Thymus (tissue), 14 donors: ENCODE measurements at places on chromosomes 2 and 18. TPM values are rescaled to one million over a fixed set of nuclear protein-coding genes. Genes with fewer than 3 reads are reported as not detected.

DNA sequence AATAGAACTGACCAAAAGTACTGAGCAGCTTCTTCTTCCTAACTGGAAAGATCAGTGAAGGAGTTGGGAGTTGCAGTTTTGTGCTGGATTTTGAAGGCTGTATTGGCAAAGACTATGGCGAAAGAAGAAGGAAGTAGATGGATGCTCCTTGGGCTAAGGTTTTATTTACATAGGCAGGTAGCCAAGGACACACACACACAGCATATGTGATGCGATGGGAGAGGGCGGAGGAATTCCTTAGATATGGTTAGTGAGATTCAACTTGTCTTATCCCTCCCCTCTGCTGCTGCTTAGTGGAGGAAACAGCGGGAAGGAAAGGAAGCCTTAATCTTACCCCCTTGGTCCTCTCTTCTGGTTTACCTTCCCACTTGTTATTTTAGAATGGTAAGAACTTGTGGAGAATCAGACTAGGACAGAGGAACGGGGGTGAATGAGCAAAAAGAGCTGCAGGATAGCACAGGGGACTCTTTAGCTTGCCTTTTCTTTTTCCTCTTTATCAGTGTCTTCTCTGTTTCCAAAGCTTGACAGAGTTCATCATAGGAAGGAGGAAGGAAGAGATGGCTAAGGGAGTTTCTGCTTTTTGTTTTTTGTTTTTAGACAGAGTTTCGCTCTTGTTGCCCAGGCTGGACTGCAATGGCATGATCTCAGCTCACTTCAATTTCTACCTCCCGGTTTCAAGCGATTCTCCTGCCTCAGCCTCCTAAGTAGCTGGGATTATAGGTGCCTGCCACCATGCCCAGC lies 87.9 kb downstream of the OSBPL6 start:
- DNase-seq = no peak

DNA sequence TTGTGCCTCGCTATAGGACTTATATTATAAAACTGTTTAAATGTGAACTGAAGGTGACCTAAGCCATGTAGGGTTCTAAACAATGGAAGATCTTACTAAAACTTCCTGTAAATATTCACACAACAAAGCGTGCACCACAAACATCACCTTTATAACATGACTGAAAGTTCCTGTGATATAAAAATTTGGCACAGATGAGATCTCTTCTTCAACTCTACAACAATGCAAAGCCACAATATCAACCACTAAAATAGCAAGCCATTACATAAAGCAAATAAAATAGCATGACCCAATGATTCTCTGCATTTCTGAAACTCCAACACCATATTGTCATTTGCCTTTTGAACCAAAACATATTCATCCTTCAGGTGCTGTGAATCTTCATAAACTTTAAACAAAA lies 3.5 kb downstream of the YES1 start:
- DNase-seq = no peak

DNA sequence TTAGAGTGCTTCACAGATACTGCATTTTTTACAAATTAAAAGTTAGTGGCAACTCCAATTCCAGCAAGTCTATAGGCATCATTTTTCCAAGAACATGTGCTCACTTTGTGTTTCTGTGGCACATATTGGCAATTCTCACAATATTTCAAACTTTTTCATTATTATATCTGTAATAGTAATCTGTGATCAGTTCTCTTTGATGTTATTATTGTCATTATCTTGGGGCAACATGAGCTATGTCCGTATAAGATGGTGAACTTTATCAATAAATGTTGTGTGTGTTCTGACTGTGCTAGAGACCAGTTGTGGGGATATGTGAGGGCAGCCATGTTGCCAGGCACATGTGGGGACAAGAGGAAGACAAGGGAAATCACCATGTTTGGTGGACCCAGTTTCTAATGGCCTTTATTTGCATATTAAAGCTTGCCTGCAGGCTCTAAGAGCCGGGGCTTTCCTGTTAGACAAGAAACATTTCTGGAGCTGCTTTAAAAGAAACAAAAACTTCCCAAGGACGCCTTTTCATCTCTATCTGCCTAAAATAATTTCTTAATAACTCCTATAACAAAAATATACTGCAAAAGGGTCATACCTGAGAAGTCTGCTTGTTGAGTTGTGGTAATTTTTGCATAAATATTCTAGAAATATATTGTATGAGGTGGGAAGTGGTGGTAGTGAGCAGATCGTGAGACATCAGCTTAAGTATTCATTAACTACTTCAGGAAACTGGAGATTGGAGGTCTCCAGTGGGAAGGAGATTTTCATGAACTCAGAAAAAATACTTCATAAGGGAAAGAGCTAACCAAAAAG lies 37.2 kb downstream of the KYNU start:
- no peak for DNase-seq

DNA sequence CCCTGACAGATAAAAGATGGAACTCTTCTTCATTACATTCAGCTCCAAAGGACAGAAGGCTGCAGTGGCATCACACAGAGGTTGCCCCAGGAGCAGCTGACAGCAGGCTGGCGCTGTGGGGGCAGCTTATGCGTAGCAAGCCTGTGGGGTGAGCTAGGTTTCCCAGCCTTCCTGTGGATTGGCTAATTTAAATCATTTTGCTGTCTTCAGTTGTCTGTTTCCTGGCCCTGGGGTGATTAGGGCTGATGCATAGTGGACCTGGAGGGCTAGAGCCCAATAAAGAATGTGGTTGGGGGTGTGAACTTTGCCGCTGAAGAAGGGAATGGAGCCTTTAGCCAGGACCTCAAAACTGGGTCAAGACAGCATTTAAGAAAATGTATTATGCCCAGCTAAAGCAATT lies 1038.0 kb downstream of the SOCS6 start:
- DNase-seq = no peak

DNA sequence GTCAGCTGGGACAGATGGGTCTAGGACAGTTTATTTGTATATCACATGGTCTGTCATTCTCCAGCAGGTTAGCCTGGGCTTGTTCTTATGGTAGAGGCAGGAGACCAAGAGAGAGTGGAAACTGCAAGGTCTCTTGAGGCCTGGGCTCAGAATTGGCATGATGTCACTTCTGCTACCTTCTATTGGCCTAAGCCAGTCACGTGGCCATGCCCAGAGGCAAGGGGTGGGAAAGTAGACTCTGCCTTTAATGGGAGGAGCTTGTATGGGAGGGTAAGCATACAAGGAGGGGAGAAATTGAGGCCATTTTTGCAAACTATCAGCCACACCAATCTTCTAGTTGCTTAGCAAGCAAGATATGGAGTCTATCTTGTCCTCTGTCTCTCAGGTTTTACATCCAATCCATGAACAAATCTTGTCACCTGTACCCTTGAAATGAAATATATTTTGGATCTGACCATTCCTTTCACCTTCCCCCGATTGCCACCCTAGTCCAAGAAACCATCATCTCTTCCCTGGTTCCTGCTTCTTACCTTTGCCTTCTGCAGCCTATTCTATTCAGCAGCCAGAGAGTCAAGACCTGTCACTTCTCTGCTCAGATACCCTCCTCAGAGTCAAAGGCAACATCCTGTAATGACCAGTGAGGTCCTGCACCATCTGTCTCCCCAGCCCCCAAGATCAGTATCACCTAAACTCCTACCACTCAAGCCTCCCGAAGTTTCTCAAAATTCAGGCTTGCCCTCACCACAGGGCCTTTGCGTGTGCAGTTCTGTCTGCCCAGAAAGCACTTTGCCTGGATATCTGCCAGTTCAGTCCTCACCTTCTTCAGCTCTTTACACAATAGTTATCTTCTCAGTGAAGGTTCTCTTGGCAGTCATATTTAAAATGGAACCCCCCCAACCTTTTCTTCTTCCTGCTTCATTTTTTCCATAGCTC lies 240.0 kb downstream of the LOXHD1 start:
- DNase-seq = no peak

DNA sequence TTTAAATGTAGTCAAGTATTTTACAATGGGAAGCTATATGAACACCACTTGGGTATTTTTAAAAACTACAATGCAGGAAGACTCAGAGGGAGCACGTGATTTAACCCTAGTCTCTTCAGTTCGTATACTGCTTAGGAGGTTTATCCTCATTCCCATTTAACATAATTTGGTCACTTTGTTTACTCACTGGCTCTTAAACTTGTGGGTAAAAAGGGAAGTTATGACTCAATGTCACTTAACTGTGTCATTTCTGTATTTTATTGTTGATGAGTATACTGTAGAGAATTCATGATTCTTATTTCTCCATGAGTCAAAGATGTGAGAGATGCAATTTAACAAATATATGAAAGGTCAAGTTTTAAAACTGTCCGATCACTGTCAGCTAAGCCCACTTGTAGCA lies 48.2 kb downstream of the SLC66A3 start:
- no peak for DNase-seq

DNA sequence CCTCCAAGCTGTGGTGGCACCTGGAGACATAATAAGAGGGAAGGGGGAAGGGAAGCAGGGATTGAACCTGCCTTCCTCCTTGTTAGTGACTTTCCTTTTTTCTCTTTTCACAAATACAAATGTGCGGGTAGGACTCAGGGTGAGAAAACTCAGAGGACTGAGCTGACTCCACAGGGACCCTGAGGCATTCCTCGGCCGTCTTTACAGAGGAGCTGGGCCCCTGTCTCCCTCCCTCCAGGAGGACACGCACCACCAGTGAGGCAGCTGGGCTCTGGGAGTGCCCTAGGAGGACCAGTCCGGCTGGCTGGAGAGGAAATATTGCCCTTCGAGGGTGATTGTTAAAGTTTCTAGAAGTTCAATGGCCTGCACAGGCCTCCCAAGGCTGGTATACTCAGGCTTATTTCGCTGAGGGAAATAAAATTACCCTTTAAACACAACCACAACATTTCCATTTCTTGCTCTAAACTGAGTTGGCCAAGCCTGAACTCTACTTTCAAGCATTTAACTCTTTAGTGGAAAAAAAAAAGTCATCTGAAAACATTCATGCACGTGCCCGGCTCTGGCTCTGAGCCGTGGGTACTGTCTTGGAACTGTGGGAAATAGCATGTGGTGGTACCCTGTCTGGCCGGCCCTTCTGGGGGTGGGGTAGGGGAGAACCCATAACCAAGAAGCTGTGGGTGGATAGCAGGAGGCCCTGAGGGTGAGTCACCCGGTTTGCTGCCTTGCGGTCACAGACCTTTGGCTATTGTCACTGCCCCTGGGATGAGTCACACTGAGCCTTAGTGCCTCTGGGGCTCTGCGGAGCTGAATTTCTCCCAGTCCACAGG lies 116.0 kb downstream of the COPS8 start:
- DNase-seq = no peak

GRCh38 chr2:29417630-29418029 lies 302.4 kb downstream of the CLIP4 start:
- DNase-seq = no peak

DNA sequence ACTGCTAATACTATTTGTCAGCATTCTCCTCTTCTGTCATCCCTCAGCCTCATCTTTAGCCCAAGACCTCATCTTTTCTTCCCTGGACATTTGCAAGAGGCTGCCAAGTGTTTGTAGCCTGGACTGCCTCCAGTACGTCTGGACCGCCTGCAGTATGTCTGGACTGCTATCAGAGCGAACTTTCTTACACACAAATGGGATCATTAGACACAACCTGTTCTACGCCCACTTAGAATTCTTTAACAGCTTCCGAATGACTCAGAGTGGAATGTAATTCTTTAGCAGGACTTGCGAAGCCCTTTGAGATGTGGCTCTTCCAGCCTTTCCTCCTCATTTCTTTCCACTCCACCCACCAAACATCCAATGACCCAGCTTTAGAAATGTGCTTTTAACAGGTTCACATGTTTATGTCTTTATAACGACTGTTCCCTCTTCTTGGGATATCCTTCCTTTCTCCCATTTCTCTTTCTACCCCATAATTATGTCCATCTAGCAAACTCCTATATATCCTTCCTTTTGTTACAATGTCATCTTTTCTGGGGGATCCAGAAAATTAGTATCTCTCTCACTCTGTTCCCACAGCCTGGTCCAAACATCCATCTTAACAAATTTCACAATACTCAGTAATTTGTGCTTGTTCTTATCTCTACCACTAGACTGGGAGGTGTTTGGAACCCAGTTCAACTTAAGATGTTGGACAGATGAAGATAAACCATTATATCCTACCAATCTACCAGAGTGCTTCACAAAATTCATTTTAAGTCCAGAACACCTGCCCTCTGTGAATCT lies 171.3 kb upstream of the PGAP1 start:
- no peak for DNase-seq

DNA sequence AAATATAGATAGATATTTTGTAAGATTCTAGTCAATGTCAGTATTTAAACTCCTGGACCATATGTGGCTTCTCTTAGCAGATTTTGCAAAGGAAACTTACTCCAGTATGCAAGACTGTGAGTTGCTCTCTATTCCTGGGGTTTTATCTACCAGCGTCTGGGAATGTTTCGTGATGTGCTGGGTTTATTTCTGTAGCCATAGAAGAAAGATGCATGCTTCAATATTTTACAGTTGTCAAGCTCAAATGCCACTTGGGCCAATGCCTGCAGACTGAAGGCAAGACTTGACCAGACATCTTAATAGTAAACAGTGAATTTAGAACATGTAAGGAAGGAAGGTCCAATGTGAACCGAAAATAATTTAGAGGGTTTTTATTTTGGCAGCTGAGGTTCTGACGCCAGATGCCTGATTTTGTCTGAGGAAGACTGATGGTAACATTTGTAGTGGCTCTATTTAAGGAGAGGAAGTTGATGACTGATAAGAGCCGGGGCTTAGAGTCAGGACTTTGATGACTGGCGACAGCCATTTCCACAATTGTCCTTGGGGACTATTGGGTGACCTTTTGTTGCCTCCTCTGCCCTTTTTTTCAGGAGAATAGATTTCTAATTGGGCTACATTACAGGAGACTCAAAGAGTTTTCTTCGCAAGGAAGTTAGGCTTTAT lies 154.3 kb downstream of the RAPGEF4 start:
- no peak for DNase-seq

DNA sequence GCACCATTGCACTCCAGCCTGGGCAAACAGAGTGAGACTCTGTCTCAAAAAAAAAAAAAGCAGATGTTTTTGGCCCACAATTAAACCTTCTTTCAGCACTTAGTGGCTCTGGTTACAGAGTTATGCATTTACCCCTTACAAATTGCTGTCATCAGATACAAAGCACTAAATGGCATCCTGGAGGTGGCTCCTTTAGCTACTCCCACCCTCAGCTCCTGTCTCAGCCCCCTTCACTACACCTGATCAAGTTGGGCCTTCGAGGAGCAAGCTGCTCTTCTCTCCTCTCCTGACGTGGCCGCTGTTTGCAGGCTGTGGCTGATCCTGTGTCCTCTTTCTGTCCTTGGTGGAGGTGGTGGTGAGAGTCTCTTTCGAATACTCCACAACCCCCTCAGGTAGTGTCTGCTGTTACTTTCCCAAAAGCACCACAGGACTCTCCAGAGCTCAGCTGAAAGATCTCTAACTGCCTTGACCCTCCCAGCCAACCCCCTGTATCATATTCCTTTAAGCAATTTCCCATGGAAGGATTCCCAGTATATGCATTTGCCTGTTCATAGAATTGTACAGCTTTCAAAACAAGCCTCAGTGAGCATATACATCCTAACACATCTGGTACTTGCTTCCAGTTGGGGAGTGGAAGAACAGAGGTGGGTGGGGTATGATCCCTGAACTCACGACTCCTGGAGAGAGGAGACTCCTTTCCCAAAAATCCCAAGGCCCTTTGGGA lies 285.9 kb downstream of the CLIP4 start:
- no peak for DNase-seq

The GLS gene
- polyA plus RNA-seq = 70.8 TPM

The BCL11A gene
- 33.6 TPM for polyA plus RNA-seq

The PARD3B gene
- polyA plus RNA-seq = 1.0 TPM

The EML4 gene
- 23.5 TPM for polyA plus RNA-seq

The ZNF521 gene
- polyA plus RNA-seq = 3.7 TPM

The OXER1 gene
- 3.4 TPM for polyA plus RNA-seq

The ASIC4 gene
- polyA plus RNA-seq = 0.23 TPM

The OLA1 gene
- 83.3 TPM for polyA plus RNA-seq

The PLCL1 gene
- polyA plus RNA-seq = 7.8 TPM

The PIGN gene
- 8.2 TPM for polyA plus RNA-seq
